ENCODE measurements at places on chromosomes 3 and 15. TPM values are rescaled to one million over a fixed set of nuclear protein-coding genes. Genes with fewer than 3 reads are reported as not detected.

Gene SPATA12
- total RNA-seq, result 0.19 TPM

Gene CELSR3
- total RNA-seq, result 26.7 TPM

Gene RBMS3
- 5.4 TPM for total RNA-seq

Gene MINAR1
- 0.67 TPM for total RNA-seq

Gene WDR93
- total RNA-seq, result not detected

Gene C3orf80
- total RNA-seq, result 1.1 TPM

Gene LSAMP
- total RNA-seq, result 3.8 TPM

Gene PDIA3
- total RNA-seq, result 655 TPM

Gene KCNMB2
- not detected for total RNA-seq

Gene CHRM5
- total RNA-seq, result not detected

Gene MAN2A2
- 21.9 TPM for total RNA-seq

Gene PARP15
- 0.21 TPM for total RNA-seq

Gene ANKUB1
- not detected for total RNA-seq

Gene MESP1
- 0.15 TPM for total RNA-seq

Gene EFCC1
- 0.37 TPM for total RNA-seq

Gene LRRN1
- total RNA-seq, result 199 TPM

Gene AHSG
- 1.1 TPM for total RNA-seq

Gene SLC9C1
- total RNA-seq, result 0.24 TPM

Gene MUC13
- not detected for total RNA-seq

Gene ZNF35
- total RNA-seq, result 20.0 TPM

Gene AGTR1
- not detected for total RNA-seq

Gene ISL2
- 0.99 TPM for total RNA-seq

Gene ZNF501
- total RNA-seq, result 5.3 TPM

Gene GHSR
- total RNA-seq, result not detected

Gene STAC
- 18.1 TPM for total RNA-seq

Gene FETUB
- total RNA-seq, result not detected
